ENCODE measurements at places on chromosomes 2 and 18.

DNA sequence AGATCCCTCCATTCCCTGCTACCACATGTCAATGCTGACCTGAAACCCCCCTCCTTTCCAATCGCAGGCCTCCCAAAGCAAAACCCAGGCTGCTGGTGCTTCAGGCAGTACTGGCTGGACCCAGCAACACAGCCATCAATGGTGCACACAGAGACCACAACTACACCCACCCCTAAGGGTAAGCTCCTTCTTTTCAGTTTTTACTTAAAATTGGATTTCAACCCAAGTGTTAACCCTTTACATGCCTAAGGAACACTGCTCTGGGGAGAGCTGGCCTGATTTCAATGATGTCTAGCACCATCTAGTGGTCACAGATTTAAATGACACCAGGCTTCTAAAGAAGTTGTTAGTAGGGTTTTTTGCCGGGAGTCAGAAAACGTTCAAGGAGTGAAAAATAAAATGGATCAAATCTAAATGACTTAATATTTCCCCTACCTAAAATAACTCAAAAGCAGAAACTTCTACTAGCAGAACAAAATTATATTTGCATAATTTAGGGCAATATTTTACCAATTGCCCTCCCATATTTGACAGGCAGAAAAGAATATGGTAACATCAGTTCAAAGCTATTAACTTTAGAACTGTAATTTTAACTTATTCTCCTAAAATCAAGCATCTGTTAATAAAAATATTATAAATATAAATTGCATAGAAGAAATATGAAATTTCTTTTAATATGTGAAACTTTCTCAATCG is 24.6 kb downstream of the FECH start:
- no peak for DNase-seq

GRCh38 chr2:105254531-105255210 is 13.1 kb downstream of the GPR45 start:
- no peak for DNase-seq

DNA sequence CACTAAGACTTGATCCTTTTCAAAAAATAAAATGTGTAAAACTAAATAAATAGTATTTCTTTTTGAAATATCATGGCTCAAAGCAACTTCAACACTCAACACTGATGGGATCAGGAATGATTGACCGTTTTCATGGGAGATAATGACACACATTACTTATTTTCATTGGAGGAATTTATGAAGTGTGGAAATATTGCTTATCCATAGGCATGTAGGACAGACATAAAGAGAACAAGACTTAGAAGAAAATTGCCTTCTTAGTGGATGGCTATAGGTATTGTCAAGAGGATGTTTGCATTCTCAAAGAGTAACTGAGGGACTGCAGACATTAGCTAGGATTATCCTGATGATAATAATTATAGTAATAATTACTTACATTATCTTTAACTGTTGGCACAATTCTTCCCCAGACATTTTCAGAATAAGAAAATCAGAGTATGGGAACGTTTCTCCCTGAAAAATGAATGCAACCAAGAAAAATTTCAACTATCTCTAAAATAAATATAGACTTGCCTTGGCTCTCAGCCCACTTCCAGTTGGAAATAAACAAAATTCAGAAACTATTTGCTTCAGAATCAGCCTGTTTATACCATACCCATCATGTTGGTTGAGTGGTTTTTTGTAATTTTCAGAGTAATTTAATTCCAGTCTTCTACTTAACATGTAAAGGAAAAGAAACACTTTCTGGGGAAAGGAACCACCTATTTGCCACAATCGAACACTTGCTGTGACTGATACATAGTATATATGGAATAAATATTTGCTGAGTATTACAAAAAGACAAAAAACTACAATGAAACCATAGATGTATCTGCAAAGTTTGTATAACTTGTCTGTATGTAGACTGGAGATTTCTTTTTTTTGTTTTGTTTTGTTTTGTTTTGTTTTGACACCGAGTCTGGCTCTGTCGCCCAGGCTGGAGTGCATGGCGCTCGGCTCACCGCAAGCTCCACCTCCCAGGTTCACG is 165.7 kb downstream of the TMX3 start:
- no peak for DNase-seq

- DNase-seq = no peak
These were observed 46.3 kb downstream of the ASB18 start for GRCh38 chr2:236217926-236218325.

- no peak for DNase-seq
These were observed 59.0 kb downstream of the MOGAT1 start for GRCh38 chr2:222730366-222730999.

DNA sequence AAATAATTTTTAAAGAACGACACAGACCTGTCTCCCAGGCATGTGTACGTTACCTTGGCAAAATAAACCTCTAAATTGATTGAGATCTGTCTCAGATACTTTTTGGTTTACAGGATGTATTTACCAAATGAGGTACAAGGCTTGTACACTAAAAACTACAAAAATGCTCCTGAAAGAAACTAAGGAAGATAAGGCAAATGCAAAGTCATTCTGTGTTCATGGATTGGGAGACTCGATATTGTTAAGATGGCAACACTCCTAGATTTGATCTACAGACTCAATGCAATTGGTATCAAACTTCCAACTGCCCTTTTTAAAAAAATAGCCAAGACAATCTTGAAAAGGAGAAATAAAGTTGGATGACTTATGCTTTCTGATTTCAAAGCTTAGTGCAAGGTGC is 11.5 kb upstream of the KCNE4 start:
- no peak for DNase-seq

GRCh38 chr2:96495982-96496629 is 9.1 kb downstream of the NEURL3 start:
- no peak for DNase-seq

GRCh38 chr2:98088261-98088660 is 1.3 kb downstream of the VWA3B start:
- no peak for DNase-seq

GRCh38 chr18:3156325-3156640 is 63.5 kb downstream of the MYOM1 start:
- DNase-seq = no peak

DNA sequence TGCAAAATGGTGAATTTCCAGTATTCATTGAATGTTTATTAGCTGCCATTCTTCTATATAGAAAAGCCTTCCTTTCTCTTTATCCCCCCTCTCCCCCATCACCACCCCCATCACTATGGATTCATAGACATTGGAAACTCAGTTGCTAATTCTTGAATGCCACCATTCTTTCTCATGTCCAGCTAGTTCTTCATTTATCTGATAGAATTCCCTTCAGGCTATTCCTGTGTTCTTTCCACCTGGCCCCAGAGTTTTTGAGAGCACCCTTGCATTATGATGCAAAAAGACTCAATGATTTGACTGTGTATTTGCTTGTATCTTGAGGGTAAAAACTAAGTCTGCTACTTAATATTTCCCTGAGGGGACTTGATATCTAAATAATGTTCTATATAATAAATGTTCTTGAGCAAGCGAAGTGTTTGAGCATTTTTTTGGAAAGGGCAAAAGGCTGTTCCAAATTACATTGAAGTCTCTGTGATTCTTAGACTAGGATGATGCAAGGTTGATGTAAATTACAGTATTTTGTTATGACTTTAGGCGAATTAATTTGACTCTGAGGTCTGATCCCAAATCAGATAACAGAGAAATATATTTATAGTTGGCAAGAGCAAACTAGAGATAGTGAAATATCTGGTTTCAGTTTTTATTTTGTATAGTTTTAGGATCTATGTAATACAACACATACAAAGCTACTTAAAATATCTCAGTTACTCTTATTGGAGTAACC is 18.8 kb upstream of the SOS1 start:
- DNase-seq = no peak

DNA sequence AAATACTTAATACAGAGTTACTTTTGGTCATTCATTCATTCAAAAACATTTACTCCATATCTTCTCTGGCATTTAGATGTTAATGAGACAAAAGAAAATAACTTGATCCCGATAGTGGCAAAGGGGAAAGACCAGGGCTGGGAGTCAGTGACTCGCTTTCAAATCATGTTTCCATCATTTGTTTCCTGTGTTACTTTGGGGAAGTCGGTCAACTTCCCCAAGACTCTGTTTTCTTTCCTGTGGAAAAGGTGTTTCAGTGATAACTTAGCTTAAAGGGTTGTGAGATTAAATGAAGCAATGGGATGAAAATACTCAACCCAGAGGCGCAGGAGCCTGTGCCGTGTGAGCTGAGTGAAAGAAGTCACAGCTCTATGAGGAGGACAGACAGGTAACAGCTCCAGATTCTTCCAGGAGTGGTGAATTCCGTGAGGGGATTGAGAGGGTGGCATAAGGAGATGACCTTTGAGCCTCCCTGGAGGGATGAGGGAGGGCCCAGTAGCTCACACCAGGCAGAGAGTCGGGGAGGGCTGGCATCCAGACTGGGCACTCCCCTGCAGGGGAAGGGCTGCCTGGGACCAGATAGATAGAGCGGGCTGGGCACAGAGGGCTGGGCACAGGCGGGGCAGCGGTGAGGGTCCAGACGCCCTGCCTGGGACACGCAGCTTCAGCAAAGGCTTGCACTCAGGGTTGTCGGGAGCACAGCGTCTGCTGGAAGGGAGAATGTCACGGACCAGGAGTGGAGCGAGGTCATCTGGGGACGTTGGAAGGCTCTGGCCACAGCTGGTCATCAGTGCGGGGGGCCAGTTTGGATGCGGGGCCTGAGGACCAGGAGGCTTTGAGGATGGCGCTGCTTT is 70.1 kb downstream of the TSHZ1 start:
- DNase-seq = no peak

DNA sequence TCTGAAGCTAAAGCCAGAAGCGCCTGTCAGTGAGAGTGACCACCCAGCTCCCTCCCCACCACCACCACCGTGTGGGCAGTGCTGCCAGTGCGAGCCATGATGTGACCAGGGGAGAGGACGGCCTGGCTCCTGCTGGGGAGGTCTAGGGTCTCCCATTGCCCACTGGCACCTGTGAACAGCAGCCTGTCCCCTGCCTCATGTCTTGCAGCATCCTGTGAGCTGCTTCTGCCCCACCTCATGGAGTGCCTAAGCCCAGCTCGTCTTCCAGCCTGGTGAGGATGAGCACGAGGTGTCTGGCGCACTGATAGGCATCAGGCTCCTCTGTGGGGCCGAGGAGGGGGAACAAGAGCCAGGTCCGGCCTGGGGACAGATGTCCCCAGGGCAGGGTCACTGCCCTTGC is 61.4 kb downstream of the FAM168B start:
- no peak for DNase-seq

GRCh38 chr18:8609659-8610458 is 622 bp downstream of the RAB12 start:
- DNase-seq = no peak

- DNase-seq = no peak
These were observed 99.5 kb downstream of the TTC32 start for GRCh38 chr2:19802086-19802841.

DNA sequence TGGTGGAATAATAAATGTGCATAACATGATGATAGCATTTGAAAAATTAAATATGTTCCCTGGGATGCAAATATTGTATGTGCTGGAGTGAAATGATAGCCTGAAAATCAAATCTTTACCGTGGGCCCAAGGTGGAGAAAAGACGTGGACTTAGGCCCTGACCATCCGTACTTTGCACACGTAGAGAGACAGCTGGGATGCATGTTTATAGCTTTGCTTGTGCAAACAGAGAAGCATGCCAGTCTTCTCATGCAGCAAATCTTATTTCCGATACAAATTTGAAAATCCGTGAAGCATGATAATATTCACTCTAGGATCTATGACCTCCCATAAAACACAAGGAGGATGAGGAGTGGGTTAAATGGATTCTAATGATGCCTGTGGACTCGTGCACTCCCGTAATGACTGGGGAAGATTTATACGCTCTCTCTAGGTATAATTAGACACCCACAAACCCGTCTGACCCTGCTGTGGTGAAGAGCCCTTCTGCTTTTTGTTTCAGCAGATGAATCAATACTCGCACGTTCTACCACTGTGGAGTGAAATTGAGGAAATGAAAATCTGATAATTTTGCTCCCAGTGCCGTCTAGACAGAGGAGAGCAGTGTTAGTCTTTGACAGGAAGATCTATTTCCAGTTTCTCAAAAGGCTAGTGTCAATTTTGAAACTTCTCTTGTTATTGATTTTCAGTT is 810.3 kb upstream of the SALL3 start:
- DNase-seq = no peak

DNA sequence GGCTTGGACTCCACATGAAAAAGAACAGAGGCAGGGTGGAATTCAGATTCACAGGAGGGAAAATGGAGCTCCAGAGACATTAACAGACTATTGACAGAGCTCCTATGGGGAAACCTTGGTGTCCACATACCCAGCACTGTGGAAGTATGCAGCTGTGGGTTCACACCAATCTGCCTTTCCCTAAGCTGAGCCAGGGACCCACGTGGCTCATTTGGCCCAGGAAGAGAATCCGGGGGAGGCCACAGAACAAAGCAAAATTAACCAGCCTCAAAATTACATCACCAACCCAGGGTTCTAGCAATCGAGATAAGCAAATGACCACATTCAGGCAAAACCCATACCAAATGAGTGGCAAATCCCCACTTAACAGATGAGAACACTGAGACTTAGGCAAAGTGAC is 105.8 kb upstream of the TWIST2 start:
- no peak for DNase-seq

DNA sequence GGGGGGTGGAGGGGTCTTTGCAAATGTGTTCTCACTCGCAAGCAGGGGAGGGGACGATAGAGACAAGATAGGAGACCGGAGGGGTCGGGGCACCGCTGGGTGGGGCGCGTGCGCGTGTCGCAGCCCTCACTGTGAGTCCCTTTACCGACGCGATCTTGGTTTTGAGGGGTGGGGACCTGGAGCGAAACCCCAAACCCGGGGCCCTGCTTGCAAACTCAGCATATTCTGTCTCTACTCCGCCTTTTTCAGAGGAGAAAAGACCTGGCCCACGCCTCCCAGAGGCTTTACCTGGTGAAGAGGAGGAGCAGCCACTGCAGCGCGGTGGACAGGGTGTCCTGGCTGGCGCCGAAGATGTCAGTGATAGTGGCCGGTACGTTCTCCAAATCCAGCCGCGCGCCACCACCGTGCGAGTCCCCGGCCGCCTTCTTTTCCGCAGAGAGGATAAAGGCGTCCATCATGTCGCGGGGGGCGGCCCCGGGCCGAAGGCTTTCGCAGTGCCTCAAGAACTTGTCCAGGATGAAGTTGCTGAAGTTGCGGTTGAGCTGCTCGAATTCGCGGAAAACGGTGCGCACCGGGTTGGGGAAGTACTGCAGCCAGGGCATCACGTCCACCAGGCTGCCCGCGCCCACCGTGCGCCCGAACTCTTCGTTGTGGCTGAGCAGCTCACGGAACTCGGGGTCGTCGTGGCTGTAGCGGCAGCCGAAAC is 1.7 kb downstream of the CYP1B1 start:
- no peak for DNase-seq

- no peak for DNase-seq
These were observed 226.8 kb downstream of the LDLRAD4 start for GRCh38 chr18:13445241-13445897.

- DNase-seq = no peak
These were observed 1.4 kb downstream of the ARL4C start for GRCh38 chr2:234495251-234496054.

GRCh38 chr2:41932241-41933045 is 115.4 kb upstream of the PKDCC start:
- no peak for DNase-seq

- DNase-seq = no peak
These were observed 71.1 kb upstream of the TFCP2L1 start for GRCh38 chr2:121356058-121356640.

GRCh38 chr18:8946066-8946838 is 156.2 kb upstream of the NDUFV2 start:
- DNase-seq = no peak

Data from stimulated activated CD4-positive, alpha-beta T cell treated with anti-CD3 and anti-CD28 coated beads, Interleukin-1b, Interleukin-23, amount 100 ng/mL, for 1 hour (primary cell).